ENCODE measurements at places on chromosomes 3 and 15. TPM values are rescaled to one million over a fixed set of nuclear protein-coding genes. Genes with fewer than 3 reads are reported as not detected.
A peak's percentile ranks its signal among the peaks of the same experiment; 100 is the strongest.

GRCh38 chr3:183500981-183501704 is 54.4 kb downstream of the KLHL6 start:
- DNase-seq, result peak; percentile 72

Gene GOLGA8S
- total RNA-seq, result 0.26 TPM

DNA sequence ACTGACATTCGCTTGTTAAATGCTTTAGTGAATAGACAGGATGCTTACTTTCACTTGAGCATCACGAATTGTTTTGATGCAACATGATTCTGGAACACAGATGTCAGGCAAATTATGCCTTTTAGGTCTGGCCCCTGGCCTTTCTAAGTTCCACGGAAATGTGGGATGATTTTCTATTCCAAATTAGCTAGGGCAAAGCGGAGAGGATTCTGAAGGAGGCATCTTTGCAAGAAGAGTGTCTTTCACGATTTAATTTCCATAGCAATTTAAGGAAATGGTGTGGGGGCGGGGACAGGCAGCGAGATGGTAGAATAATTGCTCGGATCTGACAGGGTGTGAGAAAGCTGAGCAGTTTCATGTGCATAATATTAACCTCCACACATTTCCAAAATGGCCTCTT is 238.5 kb upstream of the KCNMB2 start:
- no peak for DNase-seq

Gene NDN
- total RNA-seq, result 49.5 TPM

DNA sequence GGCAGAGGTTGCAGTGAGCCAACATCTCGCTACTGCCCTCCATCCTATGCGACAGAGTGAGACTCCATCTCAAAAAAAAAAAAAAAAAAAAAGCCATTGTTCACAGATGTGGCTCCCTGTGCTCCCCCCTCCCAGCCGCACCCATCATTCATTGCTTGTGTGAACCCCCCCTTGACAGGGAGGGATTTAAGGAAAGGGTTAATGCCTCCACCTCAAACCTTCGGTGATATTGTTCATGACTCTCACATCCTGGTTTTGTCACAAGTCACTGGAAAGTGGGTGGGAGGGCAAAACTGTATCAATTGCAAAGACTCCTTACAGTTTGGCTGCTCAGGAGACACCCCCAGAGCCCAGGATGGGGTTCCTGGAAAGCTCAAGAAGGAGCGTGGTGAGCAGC is 7.7 kb downstream of the SLC6A6 start:
- no peak for DNase-seq

GRCh38 chr3:100331660-100332059 is 2.9 kb upstream of the NIT2 start:
- no peak for DNase-seq

Gene PLCH1
- not detected for total RNA-seq

Gene LYSMD4
- total RNA-seq, result 6.4 TPM

All from mesenteric fat pad (tissue), 1 donor.